Activated naive CD8-positive, alpha-beta T cell treated with anti-CD3 and anti-CD28 coated beads, Interleukin-2, amount 10 ng/mL, durations not matched to agents 7 days and 5 days (primary cell): ENCODE measurements at places on chromosomes 2 and 18.

DNA sequence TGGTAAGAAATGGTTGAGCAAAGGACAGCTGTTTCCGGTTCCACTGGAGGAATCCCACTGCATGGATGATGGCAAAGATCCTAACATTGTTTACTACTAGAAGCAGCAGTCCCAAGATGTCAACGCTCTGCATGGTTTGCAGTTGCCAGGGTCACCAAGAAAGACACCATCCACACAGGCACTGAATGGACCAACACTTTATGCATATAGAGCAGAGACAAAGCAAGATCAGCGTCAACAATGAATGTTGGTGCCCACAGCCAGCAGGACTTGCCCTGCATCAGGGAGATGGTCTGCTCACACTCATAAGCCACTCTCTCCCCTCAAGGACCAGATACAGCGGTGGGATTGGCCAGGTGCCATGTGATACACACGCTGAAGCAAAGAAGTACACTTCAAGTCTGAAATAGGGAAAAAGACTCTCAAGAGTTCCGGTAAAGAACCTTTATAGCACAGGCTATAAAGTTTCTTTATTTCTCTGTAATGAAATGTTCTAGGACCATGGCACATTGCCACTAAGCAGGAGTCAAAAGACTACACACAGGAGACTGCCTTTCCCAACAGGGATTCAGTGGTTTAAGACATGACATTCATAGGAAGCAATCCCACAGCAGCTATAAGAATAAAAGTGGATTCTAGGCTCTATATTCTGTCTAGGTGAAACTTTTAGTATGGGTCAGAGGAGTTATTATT lies 133.2 kb upstream of the EPHA4 start:
- no peak for DNase-seq

GRCh38 chr2:168573128-168573903 lies 117.2 kb downstream of the CERS6 start:
- DNase-seq, result no peak

GRCh38 chr2:111534910-111535352 lies 349.1 kb downstream of the ANAPC1 start:
- DNase-seq, result no peak

- DNase-seq, result peak; percentile 41
These were observed 732 bp upstream of the ANXA4 start for GRCh38 chr2:69741229-69741574.
